ENCODE measurements at places on chromosomes 1 and 21.

GRCh38 chr1:8825985-8826481, 8.6 kb upstream of the RERE start:
- no peak for DNase-seq

- no peak for DNase-seq
Measured at GRCh38 chr1:68201546-68202238, 30.6 kb downstream of the WLS start.

DNA sequence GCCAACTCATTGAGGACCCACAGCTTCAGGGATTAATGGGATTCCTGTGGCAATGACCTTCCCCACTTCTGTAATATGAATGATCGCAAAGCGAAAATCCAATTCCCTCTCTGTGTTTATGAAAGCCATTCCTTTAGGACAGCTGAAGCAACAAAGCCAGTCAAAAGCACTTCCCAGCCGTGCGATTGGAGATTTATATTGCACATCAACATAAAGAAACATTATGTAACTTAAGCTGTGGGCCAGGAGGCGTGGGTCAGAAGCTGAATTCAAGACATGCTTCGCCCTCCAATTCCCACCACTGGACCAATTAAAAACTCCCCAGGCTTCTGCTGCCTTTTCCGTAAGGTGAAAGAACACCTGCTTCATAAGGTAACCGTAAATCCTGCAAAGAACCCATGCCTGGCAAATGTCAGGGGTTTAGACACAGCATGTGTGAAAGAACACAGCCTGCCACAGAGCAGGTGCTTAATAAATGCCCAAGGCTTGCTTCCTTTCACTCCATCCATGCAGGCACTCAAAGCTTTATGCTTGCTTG, 138.9 kb upstream of the SOD1 start:
- no peak for DNase-seq

DNA sequence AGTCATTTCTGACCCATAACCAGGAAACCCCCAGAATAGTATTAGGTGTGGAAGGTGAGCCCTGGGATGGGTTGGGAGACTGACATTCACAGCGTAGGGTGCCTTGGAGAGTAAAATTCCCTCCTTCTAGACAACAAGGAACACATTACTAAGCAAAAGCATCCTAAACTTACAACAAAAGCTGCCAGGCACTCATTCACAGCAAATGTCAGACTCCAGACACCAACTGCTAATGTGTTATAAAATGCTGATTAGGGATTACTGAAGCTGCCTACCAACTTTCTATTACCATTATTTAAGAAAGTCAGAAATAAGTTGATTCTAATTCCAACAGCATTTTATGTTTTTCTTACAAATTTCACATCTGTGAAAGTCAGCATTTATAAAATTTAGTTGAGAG, 40.0 kb upstream of the C1orf87 start:
- no peak for DNase-seq

DNA sequence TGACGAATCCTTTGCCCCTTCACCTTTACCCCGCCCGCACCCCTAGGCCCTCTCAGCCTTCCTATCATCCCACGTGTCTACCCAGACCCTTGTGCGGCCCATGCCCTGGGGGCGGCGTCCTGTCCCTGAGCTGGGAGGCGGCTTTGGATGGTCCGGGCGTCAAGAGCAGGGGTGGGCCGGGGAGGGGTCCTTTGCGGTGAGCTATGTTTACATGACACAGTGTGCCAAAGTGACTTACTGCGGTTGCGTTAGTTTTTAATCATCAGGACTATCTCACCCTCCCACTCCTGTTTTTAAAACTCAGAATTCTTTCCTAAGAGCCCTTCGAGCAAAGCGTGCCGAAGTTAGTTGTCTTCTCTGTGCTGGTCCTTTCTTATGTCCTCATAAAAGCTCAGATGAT, 144.6 kb downstream of the PGBD5 start:
- DNase-seq = no peak
